ENCODE measurements at places on chromosomes 4 and X. TPM values are rescaled to one million over a fixed set of nuclear protein-coding genes. Genes with fewer than 3 reads are reported as not detected.

- DNase-seq = no peak
Observed at GRCh38 chrX:34764852-34765361, 107.8 kb upstream of the TMEM47 start.

DNA sequence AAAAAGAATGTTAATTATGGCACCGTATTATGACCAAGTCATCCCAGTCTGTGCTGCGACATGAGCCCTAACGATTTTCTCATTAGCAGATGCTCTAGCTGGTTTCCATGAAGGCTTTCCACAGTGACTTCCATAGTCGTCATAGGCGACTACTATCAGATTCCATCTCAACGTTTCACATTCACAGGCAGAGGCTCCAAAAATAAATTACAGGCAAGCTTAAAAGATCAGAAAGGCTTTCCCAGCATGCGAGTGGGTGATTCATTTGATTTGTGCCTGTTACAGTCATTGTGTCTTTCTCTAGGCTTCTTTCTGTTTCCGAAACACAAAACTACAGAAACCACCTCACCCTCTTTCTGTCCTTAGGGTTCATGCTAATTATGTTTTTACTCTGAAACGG lies 43.2 kb downstream of the PALLD start:
- DNase-seq = no peak

DNA sequence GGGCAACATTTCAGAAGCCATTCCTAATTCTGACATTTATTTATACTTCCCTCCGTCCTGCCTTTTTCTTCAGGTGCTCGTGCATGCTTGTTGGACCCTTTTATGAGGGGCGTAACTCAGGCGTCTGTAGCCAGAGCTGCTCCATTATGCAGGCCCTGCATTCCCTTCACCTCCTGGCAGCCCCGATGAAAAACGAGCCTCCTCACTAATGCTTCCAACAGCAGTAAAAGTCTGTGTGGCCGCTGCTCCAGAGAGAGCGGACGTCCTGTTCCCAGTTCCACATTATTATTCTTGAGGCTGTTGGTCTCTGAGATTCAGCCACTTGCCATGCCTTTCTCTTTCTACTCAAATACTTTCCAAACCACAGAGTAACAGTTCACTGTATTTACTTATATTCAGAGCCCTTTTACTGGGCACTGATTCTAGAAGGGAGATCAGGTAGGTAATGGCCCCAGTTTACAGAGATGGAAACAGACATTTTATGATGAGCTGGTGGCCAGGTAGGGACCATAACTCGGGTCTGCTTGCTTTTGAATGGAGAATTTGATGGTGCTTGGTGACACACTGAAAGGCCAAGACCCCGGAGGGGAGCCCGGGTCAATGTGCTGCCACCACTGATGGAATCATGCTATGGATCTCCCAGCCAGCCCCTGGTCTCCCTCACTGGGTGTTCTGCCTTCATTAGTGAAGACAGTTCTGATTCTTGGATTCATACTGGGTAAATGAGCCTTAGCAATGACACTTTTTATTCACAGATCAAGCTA lies 101.0 kb downstream of the GATB start:
- no peak for DNase-seq

GRCh38 chr4:179662522-179662921 lies 2220.3 kb upstream of the AGA start:
- no peak for DNase-seq

DNA sequence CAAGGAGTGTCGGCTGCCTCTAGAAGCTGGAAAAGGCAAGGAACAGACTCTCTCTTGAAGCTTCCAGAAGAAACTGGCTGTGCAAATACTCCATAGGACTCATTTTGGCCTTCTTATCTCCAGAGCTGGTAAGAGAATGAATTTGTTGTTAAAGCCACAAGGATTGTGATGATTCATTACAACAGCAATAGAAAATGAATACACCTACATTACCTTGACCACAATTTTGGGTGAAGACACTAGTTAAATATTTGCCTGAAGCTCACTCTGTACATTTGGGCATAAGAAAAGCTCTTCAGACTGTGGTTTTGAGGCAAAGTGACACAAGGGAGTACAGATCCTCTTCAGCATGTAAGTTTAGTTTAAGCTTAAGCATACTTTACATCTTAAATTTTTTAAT lies 134.5 kb upstream of the TLL1 start:
- no peak for DNase-seq

GRCh38 chr4:76055421-76055820 lies 19.1 kb upstream of the ART3 start:
- DNase-seq = no peak

DNA sequence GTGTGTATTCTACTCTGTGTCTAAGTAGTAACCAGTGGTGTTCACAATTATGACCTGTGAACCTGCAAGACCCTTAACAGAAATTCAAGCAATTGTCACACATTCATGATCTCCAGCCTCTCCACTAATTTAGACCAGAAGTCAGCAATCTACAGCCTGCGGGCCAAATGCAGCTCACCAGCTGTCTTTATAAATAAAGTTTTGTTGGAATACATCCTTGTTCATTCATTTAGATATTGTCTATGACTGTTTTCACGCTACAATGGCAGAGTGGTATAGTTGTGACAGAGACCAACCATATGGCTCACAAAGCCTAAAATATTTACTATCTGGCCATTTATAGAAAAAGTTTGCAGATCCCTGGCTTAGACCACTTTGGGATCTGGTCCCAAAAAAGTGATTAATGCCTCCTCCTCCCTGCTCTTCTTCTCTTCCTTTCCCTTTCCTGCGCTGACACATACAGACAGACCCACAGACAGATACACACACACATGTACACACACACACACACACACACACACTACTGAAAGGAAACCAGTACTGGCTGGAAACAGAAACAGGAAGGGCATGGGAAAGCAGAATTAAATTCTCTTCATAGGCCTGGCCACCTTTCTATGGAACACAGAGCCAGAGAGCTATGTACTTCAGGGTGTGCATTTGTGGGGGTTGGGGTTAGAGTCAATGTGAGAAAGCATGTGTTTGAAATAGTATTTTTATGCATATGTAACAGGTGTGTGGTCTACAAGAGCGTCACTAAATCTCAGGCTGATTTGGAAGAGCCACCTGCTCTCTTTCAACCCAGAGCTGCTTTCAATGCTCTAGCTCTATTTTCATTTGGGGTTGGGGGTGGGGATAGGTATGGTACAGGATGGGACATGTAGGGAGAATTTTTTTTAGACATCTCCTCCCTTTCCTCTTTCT lies 49.7 kb upstream of the TMEM164 start:
- no peak for DNase-seq

DNA sequence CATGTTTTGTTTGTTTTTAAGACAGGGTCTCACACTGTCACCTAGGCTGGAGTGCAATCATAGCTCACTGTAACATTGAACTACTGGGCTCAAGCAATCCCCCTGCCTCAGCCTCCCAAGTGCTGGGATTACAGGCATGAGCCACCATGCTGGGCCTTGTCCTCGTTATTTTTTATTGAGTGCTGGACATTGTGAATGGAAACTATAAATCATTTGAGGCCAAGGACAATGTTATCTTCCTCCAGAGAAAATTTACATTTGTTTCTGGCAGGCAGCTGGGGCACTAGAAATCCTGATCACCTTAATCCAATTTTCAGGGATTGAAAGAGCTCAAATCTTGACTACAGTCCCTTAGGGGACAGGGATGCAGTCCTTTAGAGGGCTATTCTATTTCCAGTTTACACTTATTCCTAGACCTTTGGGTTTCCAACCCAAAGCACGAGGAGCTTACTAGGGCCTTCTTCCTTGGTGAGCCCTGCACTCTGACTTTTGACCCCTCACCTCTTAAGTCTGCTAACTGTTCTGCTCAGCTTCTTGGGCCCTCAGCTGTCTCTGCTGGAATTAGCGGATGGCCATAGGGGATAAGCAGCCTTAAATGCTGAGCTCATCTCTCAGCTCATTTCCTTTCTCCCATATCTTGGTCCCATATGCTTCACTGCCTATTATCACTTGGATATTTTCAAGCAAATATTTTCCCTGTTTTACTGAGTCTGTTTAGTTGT lies 23.0 kb upstream of the PDZD4 start:
- DNase-seq = no peak

DNA sequence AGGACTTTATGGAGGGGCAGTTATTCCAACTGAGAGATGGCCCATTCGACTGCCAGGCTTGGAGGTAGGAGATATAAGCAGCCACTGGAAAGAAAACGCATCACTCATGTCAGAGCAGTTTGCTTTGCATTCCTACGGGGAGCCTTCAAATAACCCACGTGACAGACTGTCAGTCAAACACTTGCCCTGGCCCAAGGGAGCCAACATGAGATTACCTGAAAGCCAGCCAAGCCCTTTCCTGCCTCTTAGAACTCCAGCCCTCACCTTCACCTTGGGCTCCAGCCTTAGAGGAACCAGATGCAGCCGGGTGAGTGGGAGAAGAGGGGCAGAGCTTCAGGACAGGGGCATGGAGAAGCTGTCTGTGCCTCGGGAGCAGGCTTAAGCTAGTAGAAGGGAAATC lies 95.3 kb upstream of the CXCL13 start:
- no peak for DNase-seq

DNA sequence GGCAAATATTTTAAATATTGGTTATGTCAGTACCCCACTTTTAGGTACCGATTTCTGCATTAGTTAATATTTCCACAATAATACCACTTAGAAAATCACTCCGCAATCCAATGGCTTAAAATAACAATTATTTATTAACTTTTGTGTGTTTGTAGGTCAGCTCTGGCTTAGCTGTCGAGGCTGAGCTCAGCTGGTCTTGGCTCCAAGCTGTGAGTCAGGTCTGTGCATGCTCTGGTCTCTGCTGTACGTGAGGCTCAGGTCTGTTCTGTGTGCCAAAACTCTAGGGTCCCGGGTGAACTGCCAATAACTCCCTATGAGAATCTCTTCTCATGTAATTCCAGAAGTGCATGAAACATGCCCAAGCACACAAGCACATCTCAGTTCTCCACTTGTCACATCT lies 245.8 kb upstream of the GK2 start:
- no peak for DNase-seq

DNA sequence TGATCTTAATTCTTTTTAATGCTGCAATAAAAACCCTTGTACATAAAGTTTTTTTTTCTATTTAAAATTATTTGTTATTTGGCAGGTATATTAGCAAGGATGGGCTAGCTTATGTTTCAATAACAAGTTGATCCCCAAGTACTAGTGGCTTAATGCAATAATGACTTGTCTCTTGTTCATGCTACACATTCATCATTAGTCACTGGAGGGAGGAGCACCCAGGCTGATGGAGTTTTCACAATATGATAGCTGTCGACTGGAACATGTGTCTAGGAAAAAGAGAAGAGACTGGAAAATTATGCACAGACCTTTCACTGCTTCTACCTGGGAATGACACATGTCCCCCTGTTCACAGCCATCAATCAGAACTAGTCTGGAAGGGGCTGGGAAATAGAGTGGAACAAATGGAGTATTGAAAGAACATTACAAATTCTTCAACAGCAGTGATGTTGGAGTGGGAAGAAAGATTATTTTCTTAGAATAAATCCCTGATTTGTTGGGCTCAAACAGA lies 387.9 kb upstream of the RPS6KA3 start:
- DNase-seq = no peak

GRCh38 chr4:6781561-6781960 lies 966 bp upstream of the KIAA0232 start:
- DNase-seq = no peak

GRCh38 chrX:136781180-136781797 lies 557 bp upstream of the ARHGEF6 start:
- no peak for DNase-seq

DNA sequence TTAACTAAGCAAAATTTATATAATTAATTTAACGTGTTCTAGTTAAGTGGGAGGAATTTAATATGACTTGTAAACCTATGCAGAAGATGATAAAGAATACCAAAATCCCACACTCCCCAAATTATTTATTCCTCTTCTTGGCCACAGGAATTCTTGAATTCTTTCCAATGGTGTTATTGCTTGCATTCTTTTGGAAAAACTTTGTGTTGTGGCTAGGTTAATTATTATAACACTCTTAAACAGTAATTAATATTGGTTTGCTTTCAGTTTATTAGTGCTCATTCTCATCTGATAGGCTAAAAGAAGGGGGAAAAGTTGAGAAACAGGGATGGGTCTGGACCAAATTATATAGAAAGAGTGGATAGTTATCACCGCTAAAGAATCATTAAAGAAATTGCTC lies 141.5 kb upstream of the PABPC4L start:
- no peak for DNase-seq

- DNase-seq = no peak
Observed at GRCh38 chr4:101977076-101977475, 186.5 kb downstream of the BANK1 start.

Gene MAGEC3
- total RNA-seq = not detected

Gene XKRX
- total RNA-seq = 2.2 TPM

Gene SORCS2
- total RNA-seq = not detected

Gene METAP1
- 38.6 TPM for total RNA-seq
